Midbrain (tissue), 1 donor: ENCODE measurements at places on chromosomes 7 and 10.

- no peak for DNase-seq
Observed at GRCh38 chr10:3936422-3937040, 151.5 kb upstream of the KLF6 start.

DNA sequence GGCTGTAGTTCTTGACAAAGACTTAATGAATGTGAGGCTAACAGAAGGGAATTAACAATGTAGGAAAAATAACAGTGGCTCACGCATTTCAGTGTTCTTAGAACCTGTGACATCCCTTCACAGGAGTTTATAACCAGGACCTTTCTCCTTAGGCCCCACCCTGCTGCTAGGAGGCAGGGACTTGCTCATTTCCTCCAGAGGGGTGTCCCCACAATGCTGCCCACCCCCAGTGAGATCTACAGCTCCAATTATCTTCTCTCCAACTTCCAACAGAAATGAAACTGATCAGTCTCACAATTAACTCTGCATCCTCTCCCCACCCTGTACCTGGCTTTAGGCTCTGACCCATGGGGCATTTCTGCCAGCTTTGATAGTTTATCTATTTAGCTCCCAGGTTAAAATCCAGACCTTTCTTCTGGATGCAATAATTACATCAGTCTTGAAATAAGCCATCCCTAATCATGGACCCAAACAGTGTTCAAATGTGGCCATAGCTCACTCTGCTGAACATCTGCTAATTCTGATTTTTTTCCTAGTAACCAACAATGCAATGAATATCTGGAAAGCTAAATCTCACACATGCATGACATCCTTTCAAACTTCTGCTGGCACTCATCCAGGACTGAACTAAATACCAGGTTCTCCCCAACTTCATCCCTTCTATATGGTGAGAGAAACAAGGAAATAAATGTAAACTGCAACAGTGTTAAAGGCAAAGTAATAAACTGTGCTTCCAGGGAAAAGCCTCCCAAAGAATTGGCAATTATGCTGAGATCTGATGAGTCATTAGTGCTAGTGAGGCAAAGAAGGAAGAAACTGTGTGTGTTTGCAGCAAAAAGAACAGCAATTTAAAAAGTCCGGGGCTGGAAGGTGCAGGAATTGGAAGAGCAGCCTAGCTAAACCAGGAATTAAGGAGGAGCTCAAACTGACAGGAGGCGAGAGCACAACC lies 64.6 kb downstream of the HERPUD2 start:
- no peak for DNase-seq

- DNase-seq = peak; percentile 1
Observed at GRCh38 chr10:32210306-32211045, 136.5 kb downstream of the EPC1 start.

DNA sequence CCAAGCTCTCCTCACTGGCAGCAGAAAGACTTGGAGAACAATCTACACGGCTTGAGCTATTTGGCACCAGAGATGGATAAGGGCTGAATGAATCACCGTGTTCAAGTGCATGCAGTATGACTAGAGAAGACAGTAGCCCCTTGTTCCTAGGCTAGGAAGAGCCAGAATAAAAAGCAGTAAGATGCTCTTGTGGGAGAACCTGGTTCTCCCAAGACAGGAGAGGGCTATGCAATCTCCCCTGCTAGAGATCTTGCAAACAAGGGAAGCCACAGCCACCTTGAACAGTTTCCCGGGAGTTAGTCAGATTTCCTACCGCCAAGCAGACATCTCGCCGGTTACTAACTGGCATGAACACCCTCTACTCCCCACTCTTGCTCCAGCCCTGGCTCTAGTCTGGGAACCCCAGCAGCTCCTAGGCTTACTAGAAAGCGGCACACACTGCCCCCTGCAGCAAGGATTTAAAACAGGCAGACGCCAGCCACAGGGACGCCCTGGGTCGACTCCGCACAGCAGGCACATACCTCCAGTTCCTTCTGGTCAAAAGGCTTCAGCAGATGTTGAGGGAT lies 107.3 kb downstream of the SMURF1 start:
- DNase-seq = peak; percentile 62

GRCh38 chr10:101588879-101589278 lies 758 bp downstream of the DPCD start:
- DNase-seq = no peak

- no peak for DNase-seq
Observed at GRCh38 chr7:24504836-24505235, 68.4 kb upstream of the PALS2 start.

DNA sequence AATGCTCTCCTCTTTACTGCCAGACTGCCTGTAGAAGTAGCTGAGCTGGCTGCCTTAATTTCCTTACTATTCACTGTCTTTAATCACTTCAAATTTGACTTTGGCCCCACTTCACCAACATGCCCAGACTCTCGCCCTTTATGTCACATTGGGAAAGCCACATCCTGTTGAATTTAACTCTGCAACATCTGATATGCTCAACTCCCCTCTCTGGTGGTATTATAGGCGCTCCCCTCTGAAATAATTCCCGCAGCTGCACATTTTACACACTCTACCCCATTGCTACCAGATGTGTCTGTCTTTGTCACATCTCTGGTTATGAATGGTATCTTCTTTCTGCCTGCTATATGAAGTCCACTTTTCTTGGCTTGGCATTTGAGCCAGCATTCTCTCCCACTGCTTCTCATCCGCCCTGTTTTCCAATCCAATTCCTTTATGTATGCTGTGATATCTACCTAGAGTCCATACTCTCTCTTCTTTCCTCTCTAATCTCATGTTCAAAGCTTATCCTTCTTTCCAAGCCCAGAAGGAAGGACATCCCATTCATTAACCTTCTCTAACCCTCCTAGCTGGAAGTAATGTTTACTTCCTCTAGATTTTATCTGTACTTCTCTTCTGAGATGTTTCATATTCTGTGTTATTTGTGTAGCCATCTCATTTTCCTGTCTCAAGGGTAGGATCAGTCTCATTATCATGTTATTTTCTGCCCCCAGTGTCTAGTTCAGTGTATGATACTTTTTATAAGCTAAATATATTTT lies 134.5 kb downstream of the ST7 start:
- no peak for DNase-seq

DNA sequence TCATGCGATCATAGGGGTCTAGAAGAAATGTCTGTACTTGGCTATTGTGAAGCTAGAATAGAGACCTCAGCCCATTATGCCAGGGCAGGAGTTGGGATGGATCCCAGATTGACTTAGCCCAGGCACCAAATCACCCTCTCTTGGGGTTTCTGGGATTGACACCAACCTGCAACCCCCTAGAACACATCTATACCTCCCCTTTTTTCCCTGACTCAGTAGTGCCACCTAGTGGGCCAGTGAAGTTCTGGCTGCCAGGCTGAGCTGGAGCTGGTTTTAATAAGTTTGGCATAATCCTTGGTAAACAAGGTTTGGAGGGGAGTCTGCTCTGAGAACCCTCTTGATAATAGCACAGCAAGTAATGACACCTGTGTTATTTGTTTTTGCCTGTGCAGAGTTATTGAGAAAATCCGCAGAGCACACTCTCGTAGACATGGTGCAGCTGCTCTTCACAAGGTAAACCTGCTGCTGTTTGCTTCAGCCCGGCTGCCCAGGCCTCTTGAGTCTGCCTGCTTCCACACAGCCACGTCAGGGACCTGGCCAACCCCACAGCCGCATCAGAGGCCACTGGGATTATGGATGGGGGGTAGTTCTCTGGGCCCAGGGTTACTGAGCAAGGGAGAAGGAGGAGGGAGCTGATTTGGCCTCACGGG lies 43.3 kb upstream of the NFKB2 start:
- DNase-seq = peak; percentile 66

DNA sequence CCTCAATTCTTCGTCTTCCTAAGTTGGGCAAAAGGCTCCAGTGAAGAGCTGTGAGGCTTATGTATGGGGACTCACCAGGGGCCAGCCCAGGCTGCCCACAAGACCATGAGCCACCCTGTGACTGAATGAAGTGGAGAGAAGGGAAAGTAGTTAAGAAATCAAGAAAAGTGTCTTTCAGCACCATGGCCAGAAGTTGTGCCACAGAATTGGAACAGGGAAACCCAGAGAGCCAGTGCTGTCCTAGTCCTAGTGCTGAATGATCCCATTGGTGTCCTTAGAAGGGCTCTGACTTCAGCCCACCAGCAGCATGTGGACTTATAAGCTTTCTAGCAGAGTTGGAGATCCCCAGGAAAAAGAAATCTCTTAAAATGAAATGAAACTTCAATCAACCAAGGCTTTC lies 37.0 kb upstream of the CCSER2 start:
- DNase-seq = peak; percentile 1

DNA sequence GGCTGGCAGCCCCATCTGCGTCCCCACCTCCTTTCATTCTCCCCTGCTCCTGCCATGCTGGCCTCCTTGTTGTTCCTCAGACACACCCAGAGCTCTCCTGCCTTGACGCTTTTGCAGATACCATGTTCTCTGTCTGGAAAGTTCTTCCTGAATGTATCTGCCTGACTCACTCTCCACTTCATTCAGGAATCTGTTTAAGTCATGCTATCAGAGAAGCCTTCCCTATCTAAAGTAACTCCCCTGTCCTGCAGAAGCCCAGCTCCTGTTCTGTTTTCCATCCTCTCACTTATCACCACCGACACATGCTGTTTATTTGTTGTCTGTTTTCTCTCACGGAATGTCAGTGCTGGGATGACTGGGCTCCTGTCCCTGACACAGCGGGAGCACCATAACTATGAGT lies 82.0 kb downstream of the AFAP1L2 start:
- no peak for DNase-seq

DNA sequence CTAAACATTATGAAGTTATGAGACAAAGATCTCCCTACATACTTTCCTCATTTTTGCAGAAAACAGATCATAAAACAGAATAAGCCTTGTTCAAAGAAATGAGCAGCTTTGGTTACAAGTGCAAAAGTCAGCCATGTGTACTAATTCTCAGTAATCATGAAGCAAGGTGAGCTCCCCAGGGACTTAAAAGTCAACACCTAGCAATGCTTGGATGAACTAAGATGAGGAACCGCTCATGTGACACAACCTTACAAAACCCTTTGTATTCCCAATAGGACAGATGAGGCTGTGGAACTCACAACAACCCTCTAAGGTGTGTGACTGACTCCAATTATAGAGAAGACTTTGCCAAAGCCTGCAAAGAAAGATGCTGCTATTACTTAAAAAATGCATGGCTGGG lies 154.5 kb downstream of the SLC25A13 start:
- no peak for DNase-seq

DNA sequence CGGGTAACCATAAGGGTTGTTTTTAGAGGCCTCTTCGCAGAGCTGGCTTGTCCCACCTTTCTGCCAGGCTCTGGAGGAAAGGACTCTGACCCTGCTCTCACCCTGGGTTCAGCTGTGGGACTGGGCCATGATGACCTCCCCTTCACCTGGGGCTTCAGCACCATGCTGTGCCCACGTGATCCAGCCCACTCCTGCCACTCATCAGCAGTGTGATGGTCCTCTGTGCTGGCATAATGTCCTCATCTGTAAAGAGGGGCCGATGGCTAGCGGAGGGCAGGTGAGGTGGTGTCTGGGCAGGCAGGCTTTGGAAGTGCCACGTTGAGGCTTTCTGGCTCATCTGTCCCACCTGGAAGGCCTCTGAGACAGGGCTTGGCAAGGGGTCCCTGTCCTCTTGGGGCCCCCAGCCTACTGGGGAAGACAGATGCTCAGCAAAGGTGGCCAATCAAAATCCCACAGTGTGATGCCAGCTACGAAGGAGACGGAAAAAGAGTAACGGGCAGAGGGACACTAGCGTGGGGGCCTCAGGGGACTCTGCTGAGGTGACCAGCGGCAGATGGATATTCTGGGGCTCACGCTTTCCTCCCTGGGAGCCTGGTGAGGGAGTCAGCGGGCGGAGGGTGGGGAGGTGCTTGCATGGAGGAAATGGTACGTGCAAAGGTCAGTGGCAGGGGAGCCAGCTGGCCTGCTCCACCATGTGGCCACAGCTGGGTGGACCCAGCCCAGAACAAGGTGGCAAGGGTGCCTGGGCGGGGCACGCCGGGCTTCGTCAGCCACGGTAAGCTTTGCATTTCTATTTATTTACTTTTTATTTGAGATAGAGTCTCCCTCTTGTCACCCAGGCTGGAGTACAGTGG lies 5.4 kb downstream of the LRWD1 start:
- no peak for DNase-seq

- no peak for DNase-seq
Observed at GRCh38 chr10:102450124-102450373, 1.3 kb downstream of the C10orf95 start.

- DNase-seq = no peak
Observed at GRCh38 chr10:53491774-53492173, 719.2 kb upstream of the MBL2 start.

DNA sequence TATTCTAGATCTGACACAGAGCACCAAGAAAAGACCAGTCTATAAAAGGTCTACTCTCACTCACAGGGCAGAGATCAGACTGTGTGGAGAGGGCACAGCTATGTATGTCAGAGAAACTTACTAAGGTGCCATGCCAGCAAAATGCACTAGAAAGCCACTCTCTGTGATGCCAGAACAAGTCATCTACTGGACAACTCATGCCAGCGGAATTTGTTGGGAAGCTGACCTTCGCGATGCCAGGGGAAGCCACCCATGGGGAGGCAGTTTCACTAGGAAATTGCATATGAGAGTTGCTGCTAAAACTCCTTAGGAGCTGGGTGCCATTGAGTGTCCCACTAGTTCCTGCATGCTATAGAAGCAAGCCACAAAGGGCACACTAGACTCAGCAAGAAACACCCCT lies 58.5 kb downstream of the MICU1 start:
- no peak for DNase-seq

DNA sequence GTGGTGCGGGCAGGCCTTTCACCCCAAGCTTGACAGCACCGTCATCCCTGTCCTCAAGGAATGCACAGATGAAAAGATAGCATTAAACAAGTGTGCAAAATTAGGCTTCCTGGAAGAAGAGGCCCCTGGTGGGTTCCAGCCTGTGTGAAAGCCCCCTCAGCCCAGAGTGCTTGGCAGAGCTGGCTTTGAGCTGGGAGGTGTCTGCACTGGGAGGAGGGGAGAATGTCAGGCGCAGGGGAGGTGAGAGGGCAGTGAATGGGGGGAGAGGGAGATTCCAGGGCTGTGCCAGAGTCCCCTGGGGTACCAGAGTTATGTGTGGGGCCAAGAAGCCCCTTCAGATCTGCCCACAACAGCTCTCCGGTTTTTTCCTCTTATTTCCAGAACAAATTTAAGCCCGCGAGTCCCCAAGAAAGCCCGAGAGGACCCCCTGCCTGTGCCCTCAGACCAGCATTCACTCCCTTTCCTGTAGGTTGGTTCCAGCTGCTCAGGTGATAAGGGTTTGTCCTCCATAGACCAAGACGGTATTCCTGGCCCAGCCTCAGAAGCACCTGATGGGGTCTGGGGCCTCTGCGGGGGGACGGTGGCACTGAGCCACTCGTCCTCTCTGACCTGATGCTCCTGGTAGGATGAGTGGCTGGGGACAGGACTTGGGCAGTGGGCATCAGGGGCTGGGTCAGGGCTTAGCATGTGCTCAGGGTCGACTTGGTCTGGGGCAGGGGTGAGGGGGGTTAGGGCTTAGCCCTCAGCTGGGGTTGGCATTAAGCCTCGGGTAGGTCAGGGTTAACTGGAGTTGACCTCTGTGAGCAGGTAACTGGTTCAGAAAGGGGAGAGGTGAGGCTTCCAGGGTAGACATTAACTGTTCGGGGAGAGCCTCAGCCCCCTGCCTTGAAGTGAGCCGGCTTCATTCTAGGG lies 43.4 kb downstream of the ADCYAP1R1 start:
- DNase-seq = no peak

- DNase-seq = no peak
Observed at GRCh38 chr7:39587393-39587792, 21.2 kb downstream of the YAE1 start.
